Upper lobe of right lung (tissue), 1 donor: ENCODE measurements at places on chromosomes 2 and 18.

DNA sequence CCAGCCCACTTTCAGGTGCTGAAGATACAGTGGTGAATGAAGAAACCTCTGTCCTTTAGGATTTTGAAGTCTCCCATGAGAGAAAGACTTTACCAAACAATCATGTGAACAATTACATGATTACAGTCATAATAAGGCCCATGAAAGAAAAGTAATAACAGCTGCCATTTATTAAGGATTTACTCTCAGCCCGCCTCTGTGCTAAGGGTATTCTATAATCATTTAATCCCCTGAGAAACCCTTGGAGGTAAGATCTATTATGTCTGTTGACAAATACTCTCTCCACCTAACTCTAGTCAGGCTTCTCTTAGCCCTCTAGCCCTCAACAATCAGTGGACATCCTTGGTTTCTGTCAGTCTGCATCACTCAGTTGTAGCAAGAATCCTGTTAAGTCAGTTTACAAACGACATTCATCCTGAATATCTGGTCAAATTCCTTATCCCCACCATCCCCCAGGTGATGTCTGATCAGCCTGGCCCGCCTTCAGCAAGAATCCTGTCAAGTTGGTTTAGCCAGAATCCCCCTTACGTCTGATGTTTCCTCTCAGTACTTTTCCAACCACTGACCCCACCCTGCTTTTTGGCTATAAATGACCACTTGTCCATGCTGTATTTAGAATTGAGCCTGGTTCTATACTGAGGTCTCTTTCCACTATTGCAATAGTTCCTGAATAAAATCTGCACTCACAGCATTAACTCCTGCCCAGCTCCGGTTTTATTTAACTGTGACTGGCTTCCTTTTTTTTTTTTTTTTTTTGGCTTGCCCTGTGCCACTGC lies 12.2 kb upstream of the SOCS6 start:
- no peak for DNase-seq

GRCh38 chr18:13553449-13553848 lies 172.9 kb downstream of the FAM210A start:
- no peak for DNase-seq

- no peak for DNase-seq
Observed at GRCh38 chr2:203394519-203395227, 66.5 kb downstream of the ABI2 start.

- no peak for DNase-seq
Observed at GRCh38 chr2:218997731-218998130, 4.5 kb upstream of the CRYBA2 start.

DNA sequence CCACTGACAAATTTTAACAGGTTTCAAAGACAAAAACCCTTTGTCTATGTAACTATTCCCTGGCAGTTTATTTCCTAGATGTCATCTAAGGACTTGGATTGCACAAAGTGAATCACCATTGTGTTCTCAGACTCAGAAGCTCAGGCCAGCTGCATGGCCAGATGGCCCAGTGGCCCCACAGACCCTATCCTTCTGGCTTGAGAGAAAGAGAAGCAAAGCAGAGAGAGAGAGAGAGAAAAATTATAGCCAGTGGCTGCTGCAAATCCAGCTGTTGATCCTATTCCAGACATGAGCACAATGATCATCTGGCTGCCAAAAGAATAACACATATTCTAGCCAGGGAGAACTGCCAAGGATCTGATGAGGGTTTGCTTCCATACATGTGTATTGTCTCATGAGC lies 25.8 kb downstream of the CTLA4 start:
- DNase-seq = no peak

GRCh38 chr2:188117706-188118105 lies 174.0 kb upstream of the GULP1 start:
- no peak for DNase-seq

GRCh38 chr2:94923196-94923595 lies 52.0 kb downstream of the TEKT4 start:
- no peak for DNase-seq

DNA sequence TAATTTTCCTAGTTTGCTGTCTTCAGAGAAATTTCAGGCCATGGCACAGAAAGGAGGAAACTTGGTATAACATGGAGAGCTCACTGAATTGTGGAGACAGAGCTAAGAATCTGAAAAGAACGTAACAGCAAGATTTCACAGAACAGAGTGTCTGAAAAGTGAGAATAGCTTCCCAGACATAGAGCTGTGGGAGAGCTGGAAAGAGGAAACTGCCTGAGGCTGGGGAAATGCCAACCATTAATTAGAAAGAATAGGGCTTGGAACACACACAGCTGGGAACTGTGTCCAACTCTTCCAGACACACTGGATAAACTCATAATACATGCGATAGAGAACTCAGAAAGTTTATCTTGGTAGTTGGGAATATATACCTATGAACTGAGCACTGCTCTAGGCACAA lies 51.6 kb upstream of the KYNU start:
- DNase-seq = no peak

DNA sequence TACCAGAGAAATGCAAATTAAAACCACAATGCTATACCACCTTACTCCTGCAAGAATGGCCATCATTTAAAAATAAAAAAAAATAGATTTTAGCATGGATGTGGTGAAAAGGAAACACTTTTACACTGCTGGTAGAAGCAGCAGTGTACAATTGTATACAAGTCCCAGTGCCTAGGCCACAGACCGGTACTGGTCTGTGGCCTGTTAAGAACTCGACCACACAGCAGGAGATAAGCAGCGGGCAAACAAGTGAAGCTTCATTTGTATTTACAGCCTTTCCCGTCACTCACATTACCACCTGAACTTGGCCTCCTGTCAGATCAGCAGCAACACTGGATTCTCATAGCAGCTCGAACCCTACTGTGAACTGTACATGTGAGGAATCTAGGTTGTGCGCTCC lies 60.7 kb upstream of the DSC1 start:
- DNase-seq = no peak

GRCh38 chr2:134532537-134532936 lies 186.3 kb downstream of the TMEM163 start:
- no peak for DNase-seq

DNA sequence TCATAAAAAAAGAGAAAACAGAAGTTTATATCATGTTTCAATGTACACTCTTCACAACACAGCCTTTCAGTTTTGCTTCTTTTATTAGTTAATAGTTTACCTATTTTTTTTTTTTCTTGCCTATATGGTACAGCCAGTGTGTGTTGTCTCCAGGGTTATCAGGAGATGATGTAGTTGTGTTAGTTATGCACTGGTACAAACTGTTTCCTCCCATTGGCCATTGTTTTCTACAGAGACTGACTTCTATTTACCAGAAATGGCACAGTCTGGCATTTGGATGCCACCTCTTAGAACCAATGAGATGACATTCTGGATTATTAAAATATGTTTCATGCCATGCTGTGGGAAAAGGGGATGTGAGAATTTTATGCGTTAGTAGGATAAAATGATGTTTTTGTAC lies 339.4 kb downstream of the PLCL1 start:
- DNase-seq = no peak

- no peak for DNase-seq
Observed at GRCh38 chr2:38038682-38039081, 37.3 kb downstream of the CYP1B1 start.

GRCh38 chr2:161122772-161123530 lies 37.3 kb upstream of the TANK start:
- DNase-seq = no peak

DNA sequence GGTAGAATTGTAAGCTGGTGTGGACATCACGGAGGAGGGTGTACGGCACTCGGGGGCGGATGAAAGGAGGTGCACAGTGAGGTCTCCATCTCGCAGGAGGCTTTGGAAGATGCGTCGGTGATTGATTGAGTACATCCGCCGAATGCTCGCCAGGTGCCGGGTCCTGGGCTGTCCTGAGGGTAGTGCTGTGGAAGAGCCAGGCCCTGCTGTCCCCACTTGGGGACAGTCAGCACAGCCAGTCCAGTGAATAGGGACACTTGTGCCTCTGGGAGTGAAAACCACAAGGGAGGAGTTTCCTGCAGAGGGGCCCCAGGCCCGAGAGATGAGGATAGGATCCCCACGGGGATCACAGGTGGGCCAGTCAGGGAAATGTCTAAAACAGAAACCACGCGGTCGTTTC lies 28.1 kb downstream of the MLPH start:
- no peak for DNase-seq

GRCh38 chr2:227322530-227323205 lies 2.4 kb upstream of the MFF start:
- DNase-seq = no peak

GRCh38 chr2:62789918-62790317 lies 84.4 kb downstream of the EHBP1 start:
- no peak for DNase-seq

DNA sequence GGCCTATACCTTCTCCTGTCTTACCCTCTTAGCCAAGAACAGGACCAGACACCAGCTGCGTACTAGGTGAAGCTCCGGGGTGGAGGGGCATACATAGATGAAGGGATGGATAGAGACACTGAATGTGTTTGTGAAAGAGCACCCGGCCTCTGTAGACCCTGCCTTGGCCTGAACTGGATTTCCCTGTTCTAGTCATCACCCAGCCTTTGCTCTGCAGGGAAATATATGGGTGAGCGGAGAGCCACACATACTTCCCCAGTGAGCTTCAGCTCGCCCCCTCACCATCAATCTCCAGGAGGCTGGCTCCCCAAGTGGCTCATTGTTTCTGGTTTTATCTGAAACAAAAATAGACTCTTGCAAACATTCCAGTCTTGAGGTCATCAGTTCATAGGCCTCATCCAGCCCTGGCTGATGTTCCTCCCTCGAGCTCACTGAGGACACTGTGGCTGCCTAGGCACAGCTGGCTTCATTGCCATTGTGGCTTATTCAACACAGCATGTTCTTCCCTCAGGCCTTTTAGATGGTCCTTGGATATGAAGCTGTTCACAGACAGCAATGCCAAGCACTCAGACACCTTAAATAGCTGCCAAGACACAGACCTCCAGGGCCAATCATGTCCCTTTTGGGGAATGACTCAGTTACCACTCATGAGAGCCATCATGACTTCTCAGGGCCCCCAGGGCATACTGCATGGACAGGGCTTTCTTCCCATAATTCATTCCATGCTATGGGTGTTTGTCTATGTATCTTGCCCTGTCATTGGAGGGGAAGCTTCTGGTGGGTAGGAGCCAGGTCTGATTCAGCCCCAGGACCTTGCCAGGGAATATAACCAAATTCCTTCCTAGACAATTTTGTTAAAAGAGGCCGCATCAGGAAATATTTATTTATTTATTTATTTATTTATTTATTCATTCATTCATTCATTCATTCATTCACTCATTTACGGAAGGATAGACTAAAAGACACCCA lies 82.4 kb downstream of the TTC32 start:
- DNase-seq = no peak

DNA sequence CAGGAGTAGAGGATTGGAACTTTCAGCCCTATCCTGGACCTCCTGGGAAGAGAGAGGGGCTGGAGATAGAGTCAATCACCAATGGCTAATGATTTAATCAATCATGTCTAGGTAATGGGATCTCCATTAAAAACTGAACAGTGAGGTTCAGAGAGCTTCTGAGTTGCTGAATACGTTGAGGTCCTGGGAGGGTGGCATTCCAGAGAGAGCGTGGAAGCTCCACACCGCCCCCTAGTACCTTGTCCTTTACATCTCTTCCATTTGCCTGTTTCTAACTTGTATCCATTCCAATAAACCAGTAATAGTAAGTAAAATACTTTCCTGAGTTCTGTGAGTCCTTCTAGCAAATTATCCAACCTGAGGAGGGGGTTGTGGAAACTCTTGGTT lies 101.7 kb downstream of the B3GNT2 start:
- DNase-seq = no peak

GRCh38 chr18:23828426-23828825 lies 139.2 kb downstream of the LAMA3 start:
- DNase-seq = no peak

- no peak for DNase-seq
Observed at GRCh38 chr2:218230882-218231281, 13.9 kb downstream of the ARPC2 start.

- no peak for DNase-seq
Observed at GRCh38 chr2:200373973-200374416, 67.5 kb downstream of the SPATS2L start.

DNA sequence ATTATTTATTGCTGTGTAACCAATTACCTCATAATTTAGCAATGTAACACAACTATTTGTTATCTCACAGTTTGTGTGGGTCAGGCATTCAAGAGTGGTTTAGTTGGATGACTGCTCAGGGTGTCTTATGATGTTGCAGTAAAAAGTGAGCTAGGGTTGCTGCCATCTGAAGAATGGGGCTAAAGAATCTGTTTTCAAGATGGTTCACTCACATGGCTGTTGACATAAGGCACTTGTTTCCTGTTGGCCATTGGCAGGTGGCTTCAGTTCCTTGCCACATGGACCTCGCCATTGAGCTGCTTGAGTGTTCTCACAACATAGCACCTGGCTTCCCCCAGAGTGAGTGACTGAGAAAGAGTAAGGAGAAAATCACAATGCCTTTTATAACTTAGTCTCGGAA lies 123.2 kb downstream of the TMEM17 start:
- DNase-seq = no peak

DNA sequence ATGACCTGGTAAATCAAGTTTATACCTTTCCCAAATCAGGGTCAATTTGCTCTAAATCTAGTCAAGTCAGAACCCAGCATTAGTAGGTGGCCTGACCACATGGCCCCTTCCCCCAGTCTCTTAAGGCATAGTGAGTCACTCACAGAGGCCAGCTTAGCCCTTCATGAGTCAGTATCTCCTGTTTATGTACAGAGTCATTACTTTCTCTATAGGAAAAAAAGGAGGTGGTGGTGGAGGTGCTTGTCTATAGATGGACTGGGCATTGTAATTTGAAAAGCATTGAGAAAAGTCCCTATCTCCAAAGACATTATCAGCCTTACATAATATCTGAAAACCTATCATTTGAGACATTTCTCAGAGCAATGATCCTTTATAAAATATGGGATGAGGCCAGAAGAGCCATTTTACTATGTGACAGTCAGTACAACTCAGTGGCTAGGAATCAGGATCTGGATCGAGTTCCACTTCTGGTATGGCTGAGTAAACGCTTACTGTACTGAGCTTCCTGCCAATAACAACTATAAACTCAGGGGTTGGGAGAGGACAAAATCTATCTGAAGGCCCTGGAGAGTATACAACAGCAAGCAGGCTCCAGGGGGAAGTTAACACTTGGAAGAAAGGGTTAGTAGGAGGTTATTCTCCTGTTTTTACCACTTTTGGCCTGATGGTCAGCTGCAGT lies 22.5 kb upstream of the SIGLEC15 start:
- DNase-seq = no peak

DNA sequence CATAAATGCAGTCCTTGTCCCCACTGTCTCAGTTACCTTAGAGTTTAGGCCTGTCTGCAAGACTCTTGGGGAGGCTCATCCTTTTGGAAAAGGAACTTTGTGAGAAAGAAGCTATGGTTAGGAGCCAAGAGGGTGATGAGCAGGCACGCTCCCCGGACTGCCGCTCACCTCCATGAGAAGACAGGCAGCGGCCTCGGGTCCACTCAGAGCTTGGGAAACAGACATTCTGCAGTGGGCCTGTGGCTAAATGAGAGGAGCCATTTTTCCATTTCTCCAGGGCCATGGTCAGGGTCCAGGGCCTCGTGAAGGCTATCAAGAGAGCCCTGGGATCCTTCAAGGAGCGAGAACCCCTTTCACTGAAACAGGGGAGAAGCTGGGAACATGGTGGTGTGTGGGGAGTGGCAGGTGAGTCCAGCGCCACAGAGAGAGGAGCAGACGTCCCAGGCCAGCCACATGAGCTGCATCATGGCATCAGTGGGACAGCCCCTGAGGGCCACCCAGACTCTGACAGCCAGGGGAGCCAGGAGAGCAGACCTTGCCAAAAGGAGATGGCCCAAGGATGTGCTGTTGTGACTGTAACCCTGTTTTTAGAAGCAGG lies 4.0 kb upstream of the TEX51 start:
- peak; percentile 48 for DNase-seq

- no peak for DNase-seq
Observed at GRCh38 chr2:37851828-37852584, 73.1 kb upstream of the RMDN2 start.

- DNase-seq = no peak
Observed at GRCh38 chr2:162787616-162788015, 51.0 kb downstream of the KCNH7 start.
